ENCODE measurements at places on chromosomes 2 and 18. TPM values are rescaled to one million over a fixed set of nuclear protein-coding genes. Genes with fewer than 3 reads are reported as not detected.
A peak's percentile ranks its signal among the peaks of the same experiment; 100 is the strongest.

- H3K27me3 ChIP-seq: no peaks in the 10 kb centered on the region
- peak; percentile 89 for DNase-seq
- peak overlapping the region; percentile 40 for H3K27ac ChIP-seq
- no peaks in the 10 kb centered on the region for H3K36me3 ChIP-seq
- no peak overlapping the region for H3K4me3 ChIP-seq
These were observed 49.9 kb upstream of the RAB6C start for GRCh38 chr2:129929321-129930290.

GRCh38 chr2:225993430-225993829 is 593.9 kb downstream of the NYAP2 start:
- H3K27ac ChIP-seq: no peak overlapping the region
- H3K27me3 ChIP-seq: no peaks in the 10 kb centered on the region
- no peaks in the 10 kb centered on the region for H3K36me3 ChIP-seq
- DNase-seq: peak; percentile 52

GBX2 gene
- not detected for total RNA-seq

SGO2 gene
- 6.2 TPM for total RNA-seq

SPC25 gene
- total RNA-seq: 3.7 TPM

G6PC2 gene
- total RNA-seq: not detected
